Activated effector memory CD4-positive, alpha-beta T cell treated with anti-CD3 and anti-CD28 coated beads, Interleukin-2, amount 50 U/mL, for 16 hours (primary cell): ENCODE measurements at places on chromosomes 12 and 14.

- no peak for DNase-seq
Measured at GRCh38 chr12:97501422-97501821, 38.8 kb downstream of the RMST start.

DNA sequence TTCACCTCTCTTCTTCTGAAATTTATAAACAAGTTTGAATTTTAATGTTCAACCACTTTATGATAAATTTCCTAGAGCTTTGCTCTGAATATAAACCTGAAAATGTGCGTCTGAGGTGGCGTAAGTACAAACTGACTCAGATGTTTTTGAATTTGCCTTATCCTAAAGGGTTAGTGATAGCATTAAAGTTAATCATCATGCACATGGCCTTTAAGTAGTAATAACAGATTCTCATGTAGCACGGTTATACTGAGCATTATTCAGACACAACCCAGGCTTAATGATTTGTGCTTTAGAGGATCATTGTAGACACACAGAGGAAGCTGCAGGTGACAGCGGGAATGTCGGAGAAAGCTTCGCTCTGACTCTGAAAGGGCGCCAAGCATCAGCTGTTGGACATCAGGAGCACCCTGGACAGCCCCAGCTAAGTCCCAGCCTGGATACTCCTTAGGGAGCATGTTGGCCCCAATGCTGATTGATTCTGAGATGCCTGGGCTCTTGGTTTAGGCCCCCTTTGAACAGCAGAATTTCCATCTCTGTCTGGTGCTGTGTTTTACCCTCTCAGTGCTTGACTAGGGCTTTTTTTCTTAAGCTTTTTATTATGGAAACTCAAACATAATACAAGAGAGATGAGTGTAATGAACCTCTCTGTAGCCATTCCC lies 91.1 kb downstream of the PLXNC1 start:
- no peak for DNase-seq

DNA sequence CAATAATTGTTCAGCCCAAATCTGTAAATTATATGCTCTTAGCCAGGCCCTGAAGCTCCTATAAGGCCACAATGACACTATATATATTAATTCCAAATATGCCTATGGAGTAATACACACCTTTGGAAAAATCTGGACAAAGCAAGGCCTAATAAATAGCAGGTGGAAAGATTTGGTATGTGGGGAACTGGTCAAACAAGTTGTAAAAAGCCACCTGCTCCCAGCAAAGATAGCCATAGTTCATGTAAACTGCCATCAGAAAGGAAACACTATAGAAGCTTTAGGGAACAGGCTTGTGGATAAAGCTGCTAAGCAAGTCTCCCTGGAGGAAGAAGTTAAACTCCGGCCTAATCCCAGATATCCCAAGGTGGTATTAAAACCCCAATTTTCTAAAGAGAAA lies 29.7 kb downstream of the PRMT8 start:
- DNase-seq, result no peak

DNA sequence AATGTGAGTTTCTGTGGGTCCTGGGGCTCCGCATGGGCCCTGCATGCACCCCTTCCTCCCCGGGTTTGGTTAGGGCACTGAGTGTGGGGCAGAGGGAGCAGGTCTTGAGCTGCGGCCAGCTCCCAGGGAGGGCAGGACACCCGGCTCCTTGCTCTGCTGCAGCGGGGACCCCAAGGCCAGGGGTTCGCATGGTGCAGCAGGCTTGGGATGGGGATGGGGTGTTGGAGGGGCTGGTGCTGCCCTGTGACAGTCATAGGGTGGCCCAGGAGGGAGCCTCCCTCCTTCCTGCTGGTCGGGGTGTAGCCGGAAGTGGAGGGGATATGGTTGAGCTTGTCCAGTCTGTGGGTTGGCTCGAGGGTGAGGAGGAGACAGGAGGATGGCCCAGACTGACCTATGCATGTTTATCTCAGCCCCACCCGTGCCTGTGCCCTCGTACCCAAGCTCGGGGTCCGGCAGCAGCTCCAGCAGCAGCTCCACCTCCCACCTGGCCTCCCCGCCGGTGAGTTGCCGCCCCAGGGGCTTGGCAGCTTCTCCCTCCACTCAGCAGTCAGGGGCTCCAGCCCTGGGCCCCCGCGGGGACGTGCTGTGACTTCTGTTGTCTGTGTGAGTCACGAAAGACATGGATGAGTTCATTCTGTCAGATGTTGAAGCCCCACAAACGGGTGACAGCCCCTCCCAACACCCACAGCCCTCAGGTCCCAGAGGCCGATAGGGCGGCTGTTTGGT lies 16.0 kb downstream of the ULK1 start:
- no peak for DNase-seq

DNA sequence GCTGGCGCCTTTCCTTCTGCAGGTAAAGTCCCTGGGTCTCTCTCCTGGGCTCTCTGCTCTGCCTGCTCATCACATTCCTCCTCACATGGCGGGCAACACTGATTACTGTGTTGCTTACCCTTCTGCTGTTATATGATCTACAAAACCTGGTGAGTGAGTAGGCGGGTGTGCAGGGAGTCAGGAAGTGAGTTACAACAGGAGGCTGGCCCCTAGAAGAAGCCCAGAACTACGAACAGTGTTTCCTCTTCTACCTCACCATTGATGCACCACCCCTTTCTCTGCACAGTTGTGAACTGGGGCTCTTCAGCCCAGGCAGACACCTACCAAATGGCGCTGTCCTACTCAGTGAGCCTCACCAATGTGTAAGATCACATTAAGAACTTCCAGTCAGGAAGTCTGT lies 4.9 kb upstream of the KLHL33 start:
- no peak for DNase-seq

GRCh38 chr12:57225680-57226210 lies 3.8 kb upstream of the SHMT2 start:
- DNase-seq, result no peak

GRCh38 chr12:105928436-105928835 lies 210.3 kb downstream of the NUAK1 start:
- no peak for DNase-seq

DNA sequence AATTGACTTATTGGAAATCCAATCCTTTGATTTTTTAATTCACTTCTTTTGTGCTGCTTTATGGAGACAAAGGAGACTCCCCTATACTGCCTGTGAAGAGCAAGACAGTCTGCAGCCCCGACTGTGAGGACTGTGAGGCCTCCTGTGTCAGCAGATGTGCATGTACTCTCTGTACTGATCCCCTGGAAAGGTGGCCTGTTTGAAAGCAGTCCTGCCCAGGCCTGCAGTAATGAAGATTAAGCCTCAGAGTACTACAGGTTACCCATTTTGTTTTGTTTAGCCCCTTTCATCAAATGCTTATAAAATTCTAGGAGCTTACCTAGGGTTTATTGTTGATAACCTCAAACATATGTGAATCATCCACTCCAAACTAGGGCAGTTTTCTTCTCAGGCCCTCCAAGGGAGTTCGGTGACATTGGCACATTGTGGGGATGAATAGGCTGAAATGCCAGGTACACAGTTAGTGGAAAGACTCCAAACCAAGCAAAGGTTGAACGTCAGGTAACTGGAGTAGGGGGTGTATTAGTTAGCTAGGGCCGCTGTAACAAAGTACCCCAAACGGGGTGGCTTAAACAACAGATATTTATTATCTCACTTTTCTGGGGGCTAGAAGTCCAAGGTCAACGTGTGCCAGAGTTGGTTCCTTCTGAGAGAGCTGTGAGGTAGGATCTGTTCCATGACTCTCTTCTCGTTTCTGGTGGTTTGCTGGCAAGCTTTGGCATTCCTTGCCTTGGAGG lies 208.7 kb upstream of the BCL2L14 start:
- no peak for DNase-seq

DNA sequence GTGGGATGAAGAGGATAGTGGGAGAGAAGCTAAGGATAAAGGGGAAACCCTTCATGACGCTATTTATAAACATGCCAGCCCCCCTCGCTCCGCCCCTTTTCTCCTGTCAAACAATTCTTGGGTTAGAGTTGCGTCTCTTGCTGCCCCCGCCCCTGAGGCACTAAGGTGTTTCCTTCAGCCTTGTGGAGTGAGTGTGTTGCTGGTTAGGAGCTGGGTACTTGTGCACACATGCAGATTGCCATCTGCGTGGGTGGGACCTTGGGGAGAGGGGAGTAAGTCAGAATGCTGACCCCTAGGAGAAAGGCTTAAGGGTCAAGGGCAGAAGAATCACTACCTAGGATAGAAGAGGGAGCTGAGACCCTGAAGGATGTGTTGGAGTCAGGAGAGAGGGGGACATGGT lies 5.4 kb downstream of the FOXJ2 start:
- DNase-seq, result no peak

GRCh38 chr12:25332143-25332542 lies 81.4 kb upstream of the KRAS start:
- no peak for DNase-seq

DNA sequence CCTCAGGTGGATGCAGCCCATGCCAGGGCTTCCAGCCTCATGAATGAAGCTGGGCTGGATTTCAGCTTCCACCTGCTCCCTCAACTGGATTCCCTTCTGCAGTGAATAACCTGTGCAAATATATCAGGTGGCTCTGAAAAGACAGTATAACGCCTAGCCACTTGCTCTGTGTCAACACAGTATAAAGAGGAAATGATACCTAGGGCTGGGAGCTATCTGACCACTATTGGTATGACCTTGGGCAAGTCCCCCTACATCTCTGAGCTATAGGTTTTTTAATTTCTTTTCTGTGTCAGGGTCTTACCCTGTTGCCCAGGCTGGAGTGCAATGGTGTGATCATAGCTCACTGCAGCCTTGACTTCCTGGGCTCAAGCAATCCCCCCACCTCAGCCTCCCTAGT lies 19.8 kb downstream of the ISM2 start:
- no peak for DNase-seq

DNA sequence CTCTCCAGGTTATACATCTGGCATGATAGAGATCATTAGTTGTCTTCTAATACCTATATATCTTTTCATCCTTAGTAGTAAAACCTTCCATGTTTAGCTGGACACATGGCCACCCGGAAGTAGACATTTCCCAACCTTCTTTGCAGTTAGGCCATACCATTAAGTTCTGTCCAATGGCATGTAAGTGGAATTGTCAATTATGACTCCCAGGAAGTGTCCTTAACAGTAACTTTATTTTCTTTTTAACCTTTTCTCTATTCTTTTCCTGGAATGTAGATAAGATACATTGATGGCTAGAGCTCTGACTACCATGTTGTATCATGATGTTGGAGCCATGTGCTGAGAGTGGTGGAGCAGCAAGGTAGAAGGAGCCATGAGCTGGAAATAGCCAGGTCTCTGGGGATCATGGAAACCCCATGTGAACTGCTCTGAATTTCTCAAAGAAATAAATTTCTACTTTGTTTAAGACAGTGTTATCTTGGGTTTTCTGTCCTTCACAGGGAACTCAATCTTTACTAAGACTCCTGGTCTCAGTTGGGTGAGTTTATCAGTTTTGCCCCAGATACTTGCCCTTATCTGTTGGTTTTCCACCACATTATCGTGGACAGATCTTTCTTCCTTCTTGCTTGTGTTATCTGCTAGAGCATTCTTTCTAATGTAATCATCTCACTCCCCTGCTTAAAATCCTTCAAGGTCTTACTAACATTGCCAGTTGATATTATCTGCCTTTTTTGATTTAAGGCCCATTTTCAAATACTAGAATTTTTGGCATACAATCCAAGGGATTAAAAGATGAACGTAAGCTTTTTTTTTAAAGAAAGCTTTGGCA lies 5.1 kb upstream of the LTA4H start:
- no peak for DNase-seq

DNA sequence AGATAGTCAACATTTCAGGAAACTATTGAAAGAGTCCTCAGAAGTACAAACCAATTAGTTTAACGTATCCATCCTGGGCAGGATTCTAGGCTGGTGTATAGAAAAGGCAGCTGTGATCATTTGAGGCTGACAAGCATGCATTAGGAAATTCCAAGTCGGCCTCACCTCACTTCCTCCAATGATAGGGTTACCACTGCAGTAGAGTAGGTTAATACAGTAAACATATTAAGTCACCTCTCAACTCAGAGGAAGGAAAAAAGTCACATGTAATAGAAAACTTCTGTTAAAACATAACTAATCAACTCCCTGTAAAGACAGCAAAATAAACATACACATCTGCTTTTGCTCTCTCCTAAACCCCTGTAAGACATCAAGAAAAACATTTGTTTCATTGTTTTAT lies 33.5 kb downstream of the MED13L start:
- DNase-seq, result no peak

DNA sequence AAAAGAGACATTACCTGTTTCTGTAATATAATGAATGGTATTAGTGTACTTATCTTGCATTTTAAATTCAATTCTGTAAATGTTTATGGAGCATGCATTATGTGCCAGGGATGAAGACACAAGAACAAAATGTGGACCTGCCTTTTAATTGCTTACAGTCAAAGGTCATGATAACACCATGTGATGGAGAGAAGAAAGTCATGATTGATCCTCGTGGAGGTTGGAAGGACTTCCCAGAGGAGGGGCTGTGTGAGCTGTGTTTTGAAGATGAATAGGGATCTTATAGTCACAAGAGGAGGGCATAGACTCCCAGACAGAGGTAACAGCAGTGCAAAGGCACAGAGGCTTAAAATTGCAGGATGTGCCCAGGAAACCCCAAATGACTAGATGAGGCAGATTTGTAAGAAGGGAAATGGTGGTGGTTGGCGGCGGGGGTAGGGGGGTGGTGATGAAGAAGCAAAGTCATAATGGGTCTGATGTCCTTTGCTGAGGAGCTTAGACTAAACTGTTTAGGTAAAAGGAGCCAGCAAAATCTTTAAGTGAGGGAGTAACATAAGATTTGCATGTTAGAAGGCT lies 151.5 kb downstream of the PRKCH start:
- DNase-seq, result peak; percentile 88

DNA sequence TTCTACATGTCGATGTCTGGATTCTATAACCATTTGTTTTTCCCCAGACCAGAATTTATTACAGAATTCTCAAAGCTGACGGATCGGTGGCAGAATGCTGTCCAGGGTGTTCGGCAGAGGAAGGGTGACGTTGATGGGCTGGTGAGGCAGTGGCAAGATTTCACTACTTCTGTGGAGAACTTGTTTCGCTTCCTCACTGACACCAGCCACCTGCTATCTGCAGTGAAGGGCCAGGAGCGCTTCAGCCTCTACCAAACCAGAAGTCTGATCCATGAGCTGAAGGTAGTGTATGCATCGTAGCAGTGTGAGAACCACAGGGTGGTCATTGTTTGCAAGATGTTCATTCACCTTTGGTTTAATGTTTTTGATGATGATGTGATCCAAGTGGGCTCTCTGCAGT lies 124.0 kb downstream of the ESR2 start:
- no peak for DNase-seq

DNA sequence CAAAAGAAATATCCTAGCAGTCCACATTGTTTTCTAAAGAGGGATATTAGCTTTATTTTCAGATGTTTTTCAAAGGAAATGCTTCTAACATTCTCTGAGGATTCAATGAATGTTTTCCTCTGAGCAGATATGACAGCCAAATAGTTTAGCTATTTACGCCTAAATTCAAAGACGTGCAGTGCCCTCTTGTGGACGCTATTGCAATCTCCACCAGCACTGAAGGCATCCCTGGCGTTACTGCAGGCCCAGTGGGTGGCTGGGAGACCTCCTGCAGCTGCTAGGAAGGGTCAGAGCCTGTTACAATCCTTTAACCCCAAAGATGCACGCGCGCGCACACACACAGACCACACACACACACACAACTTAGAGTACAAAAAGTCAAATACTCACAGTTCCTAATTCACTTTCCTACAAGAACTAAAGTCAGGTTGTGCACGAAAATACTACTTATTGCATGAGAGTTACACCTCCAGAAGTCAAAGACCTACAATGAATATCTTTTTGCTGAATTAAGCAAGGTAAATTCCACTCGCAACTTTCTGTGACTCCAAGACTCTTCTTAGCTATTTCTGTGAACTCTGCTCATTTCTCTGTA lies 589.3 kb upstream of the TMEM132C start:
- peak; percentile 71 for DNase-seq
